ENCODE measurements at places on chromosomes 4 and X. TPM values are rescaled to one million over a fixed set of nuclear protein-coding genes. Genes with fewer than 3 reads are reported as not detected.

- peak; percentile 6 for DNase-seq
These were observed 756.1 kb downstream of the SH3BGRL start for GRCh38 chrX:81957900-81958545.

GRCh38 chrX:19707246-19707871 is 180.0 kb downstream of the SH3KBP1 start:
- no peak for DNase-seq

The SLC16A2 gene
- 19.5 TPM for total RNA-seq

GRCh38 chrX:69163936-69164741 is 1.1 kb downstream of the PJA1 start:
- DNase-seq, result no peak

- no peak for DNase-seq
These were observed 16.6 kb downstream of the TRIM2 start for GRCh38 chr4:153220682-153221395.

DNA sequence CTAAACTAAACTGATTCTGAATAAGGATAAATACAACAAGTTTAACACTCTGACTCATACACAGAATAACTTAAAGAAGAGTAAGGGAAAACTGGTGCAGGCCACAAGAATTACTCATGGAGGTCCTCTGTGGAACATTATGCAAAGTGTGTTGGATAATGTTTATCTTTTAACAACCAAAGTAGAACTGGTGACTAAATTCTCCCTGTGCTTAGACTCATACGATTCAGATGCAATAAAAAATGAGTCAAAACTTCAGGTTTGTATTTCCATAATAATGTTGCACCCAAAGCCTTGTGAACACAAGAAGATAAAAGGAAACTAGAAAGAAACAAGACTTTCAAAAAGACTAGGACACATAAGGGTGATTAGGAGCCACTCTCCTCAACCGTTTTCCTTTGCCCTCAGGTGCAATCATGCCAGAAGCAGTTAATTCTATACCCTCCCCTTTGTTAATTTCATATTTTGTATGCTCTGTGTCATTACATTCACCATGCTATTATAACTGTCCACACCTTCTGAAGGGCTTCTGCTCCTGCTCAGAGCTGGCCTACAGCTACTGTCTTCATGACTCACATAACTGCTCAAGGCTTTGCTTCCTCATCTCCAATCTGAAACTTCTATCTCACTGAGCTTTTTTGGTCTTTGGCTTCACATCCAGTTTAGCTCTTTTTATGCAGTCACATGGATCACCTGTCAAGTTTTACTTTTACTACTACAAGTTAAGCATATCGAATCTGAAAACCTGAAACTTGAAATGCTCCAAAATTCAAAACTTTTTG is 60.2 kb downstream of the KCNIP4 start:
- peak; percentile 98 for DNase-seq

DNA sequence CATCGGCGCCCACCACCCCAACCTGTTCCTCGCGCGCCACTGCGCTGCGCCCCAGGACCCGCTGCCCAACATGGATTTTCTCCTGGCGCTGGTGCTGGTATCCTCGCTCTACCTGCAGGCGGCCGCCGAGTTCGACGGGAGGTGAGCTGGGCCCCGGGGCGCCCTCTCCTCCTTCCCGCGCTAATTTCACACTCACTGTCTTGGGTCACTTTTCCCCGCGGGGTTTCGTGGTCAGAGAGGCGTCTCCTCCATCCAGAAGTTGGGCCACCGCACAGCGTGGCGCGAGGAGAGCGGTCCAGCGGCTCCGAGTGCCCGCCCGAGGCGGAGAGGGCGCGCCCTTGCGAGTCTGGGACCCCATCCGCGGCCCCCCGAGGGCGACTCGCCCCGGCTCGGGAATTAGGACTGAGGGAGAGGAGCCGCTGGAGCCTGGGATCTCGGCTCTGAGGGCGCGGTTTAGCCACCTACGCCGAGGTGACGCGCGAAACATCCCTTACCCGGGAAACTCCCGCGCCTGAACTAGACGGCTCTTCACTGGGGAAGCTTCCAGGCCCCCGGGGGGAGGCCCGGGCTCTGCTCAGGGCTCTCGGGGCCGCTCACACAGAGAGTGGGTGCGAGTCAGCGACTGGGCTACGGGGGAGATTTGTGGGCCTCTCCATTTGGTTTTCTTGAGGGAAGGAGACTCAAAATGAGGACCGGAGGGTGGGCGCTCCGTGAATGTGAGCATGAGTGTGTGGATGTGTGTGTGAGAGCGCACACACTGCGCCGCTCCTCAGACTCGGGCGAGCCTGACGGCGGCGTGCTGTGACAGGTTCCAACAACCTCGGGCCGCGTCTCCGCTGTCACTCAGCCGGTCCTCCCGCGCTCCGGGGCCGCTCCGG is 551 bp downstream of the NPNT start:
- DNase-seq, result no peak

GRCh38 chrX:133639726-133640125 is 224.4 kb upstream of the GPC4 start:
- no peak for DNase-seq

The KDR gene
- total RNA-seq, result 0.30 TPM

The ALAS2 gene
- not detected for total RNA-seq

DNA sequence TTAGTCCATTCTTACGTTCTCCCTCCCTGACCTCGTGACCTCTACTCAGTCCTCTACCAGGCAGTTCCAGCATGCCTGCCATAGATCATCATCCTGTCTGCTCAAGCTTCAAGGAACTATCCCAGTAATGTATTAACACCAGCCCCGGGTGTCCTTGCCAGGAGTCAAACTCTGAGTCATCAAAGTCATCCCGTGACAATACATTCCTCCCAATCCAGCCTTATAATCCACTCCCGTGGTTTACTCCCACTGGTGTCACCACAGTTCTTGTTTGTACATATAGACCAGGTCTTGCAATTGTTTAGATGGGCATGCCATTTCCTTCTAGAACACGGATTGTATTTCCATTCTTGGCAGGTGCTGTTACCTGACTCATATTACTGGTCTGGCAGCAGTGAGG is 68.7 kb upstream of the TAB3 start:
- peak; percentile 92 for DNase-seq

DNA sequence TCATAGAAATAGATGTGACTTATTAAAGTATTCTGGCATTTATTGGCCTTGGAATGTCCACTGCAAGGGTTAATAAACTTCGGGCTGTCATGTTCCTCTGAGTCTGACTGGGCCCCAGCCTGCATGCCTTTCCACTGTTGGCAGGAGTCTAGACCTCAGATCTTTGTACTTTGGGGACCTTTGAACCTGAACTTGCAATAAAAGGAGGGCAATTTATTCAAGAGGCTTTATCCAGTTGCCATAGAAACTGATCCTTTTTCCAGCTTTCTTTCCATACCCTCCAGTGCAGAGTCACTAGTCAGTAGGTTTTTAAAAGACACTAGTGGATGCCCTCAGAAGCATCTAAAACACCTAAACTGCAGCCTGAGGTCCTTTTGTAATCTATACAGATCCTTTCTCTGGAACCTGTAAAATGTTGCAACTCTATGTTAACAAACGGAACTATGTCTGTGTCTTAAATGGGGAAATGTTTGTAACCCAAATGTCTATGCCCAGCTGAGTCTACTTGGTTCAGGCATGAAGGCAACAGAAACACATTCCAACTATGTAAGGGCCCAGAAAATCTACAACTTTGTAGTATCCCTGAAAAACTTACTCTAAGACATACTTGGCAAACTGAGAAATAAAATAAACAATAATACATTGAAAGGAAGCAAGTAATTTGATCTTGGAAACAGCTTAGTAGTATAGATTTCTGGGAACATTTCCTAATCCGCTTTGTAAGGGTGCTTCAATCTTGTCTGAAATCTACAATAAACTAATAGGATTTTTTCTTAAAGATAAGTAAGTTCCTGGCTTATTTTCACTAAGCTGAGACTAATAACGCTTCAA is 41.5 kb downstream of the SOWAHB start:
- DNase-seq, result peak; percentile 92

The CLRN2 gene
- not detected for total RNA-seq

DNA sequence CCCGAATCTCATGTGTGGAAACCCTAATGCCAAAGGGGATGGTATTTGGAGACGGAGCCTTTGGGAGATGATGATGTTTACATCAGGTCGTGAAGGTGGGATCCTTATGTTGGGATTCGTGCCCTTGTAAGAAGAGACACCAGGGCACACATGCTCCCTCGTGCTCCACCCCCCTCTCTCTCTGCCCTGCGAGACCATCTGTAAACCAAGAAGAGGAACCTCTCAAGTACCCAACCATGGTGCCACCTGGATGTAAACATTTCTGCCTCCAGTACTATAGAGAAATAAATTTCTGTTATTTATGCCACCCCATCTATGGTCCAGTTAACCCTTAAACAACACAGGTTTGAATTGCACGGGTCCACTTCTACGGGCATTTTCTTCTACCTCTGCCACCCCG is 179.4 kb downstream of the DHRSX start:
- no peak for DNase-seq

Data from renal cortical epithelial cell (primary cell).